Omental fat pad (tissue), 4 donors: ENCODE measurements at places on chromosomes 2 and 18. TPM values are rescaled to one million over a fixed set of nuclear protein-coding genes. Genes with fewer than 3 reads are reported as not detected.

Gene C2orf81
- 1.4 TPM for total RNA-seq

GRCh38 chr2:66696374-66696773, 261.4 kb downstream of the MEIS1 start:
- no peak for DNase-seq

DNA sequence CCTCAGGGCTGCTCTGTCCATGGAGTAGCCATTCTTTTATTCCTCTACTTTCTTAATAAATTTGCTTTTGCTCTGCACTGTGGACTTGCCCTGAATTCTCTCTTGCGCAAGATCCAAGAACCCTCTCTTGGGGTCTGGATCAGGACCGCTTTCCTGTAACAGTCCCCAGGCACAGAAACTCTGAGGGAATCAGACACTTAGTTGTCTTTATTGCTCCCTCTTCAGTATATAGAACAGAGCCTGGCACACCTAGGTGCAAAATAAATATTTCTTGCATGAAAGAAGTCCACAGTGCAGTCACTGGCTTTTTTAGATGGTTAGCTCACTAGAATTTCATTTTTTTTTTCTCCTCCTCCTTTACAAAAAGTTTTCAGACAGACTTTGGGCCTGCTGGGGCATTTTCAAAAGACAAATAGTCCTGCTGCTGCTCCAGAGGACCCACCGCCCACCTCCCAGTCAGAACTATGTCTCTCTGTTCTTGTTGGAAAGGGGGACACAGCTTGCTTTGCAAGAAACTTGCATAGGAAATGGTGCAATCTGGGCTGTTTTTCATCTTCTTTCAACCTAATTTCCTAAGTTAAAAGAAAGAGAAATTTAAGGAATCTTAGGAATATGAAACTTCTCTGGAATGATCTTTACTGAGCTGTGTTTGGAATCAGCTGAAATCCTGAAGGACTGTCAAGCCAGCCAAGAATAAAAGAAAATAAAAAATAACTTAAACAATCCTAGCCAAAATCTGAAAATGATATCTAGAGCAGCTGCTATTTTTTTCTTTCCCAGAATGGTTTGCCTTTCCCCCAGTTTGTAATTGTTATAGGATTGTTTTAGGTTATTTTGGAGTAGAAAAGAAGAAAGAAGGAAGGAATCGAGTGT, 31.7 kb upstream of the MAP4K3 start:
- DNase-seq: no peak

- no peak for DNase-seq
Observed at GRCh38 chr18:8904316-8904715, 198.2 kb upstream of the NDUFV2 start.

GRCh38 chr2:113977660-113978523, 88.0 kb downstream of the ACTR3 start:
- no peak for DNase-seq
